ENCODE measurements at places on chromosomes 5 and 9.

- DNase-seq, result no peak
Measured at GRCh38 chr5:165786073-165786472, 2280.7 kb downstream of the MAT2B start.

DNA sequence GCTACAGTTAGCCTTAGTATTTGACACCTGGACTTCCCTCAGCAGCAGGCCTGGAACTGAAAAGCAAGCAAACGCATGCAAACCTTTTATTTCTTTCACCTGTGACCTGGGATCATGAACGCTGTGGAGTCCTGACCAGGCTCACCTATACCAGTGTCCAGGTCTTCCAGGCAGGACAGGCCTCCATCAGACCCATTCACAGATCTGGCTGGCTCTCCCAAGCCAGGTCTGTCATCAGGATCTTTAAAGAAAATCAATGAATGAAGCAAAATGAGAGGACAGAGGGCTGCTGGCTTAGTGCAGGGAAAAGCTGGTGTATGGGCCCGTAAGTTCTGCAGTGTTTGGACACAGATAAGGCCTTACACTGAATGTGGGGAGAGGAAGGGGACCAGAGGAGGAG lies 96.3 kb upstream of the CPEB4 start:
- no peak for DNase-seq

- DNase-seq, result no peak
Measured at GRCh38 chr5:102539562-102539961, 40.8 kb upstream of the SLCO6A1 start.

- no peak for DNase-seq
Measured at GRCh38 chr9:123998970-123999621, 12.5 kb upstream of the LHX2 start.

- DNase-seq, result no peak
Measured at GRCh38 chr9:4828761-4829160, 36.0 kb downstream of the RCL1 start.

GRCh38 chr9:115415450-115415849 lies 297.5 kb upstream of the TNC start:
- no peak for DNase-seq

DNA sequence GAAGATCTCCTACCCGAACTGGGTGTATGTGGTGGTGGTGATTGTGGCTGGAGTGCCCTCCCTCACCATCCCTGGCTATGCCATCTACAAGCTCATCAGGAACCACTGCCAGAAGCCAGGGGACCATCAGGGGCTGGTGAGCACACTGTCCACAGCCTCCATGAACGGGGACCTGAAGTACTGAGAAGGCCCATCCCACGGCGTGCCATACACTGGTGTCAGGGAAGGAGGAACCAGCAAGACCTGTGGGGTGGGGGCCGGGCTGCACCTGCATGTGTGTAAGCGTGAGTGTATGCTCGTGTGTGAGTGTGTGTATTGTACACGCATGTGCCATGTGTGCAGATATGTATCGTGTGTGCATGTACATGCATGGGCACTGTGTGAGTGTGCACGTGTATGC lies 3.5 kb upstream of the SLC6A18 start:
- no peak for DNase-seq

DNA sequence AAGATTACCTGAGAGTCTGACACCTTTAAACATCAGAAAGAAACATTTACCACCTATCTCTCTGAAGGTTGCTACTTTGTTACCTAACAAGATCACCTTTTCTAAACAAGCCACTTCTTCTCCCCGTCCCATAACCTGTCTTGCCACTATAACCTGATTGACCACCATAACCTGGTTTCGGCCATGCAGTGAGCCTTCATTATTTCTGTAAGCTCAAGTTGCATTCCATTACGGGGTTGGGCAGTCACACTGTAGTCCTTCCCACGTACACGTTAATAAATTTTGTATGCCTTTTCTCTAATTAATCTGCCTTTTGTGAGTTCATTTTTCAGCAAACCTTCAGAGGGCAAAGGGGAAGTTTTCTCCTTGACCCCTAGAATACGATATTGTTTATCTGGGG lies 28.0 kb upstream of the CCNG1 start:
- no peak for DNase-seq

DNA sequence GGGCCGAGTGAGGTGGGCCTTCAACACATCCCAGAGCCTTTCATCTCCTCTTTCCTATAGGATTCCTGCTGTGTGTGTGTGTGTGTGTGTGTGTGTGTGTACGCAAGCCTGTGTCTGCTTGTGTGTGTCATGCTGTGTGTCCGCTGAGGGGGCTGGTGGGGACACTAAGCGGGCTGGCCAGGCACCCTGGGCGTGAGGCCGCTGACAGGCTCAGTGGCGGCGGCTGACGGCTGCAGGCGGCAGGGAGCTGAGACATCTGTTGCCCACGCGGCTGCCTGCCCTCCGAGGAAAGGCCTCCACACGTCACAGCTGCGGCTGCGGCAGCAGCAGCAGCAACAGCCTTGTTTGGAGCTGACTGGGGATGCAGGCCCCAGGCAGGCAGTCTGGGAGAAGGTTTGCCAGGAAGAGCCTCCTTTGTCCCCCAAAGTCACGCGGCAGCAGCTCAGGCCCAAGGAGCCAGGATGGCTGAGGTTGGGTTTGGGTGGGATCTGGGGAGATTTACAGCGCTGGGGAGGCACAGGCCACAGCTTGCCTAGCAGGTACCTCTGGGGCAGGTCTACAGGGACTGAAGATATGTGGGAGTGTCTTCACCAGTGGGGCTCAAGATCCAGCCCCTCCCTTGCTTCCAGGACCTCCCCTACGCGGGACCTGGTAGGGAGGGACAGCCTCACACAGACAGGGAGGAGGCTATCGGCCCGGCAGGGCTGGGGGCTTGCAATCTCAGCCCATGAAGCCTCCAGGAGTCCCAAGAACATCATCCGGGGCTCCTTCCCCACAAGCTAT lies 1.8 kb downstream of the PDLIM4 start:
- DNase-seq, result no peak

DNA sequence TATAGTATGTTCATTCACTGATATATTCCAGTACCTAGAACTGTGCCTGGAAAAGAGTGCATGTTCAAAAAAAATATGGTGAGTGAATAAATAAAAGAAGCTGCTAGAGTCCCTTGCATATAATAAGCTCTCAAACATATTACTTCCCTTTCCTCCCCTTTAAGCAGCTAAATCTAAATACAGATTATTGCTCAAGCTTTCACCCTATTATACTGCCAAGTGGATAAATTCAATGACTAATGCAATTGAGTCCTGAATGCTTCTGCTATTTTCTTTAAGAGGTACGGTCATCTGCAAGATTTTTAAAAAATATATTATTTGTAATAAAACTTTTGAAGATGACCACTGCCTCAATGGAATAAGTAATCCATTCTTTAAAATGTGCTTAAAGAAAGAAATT lies 248.4 kb downstream of the PLK2 start:
- no peak for DNase-seq

DNA sequence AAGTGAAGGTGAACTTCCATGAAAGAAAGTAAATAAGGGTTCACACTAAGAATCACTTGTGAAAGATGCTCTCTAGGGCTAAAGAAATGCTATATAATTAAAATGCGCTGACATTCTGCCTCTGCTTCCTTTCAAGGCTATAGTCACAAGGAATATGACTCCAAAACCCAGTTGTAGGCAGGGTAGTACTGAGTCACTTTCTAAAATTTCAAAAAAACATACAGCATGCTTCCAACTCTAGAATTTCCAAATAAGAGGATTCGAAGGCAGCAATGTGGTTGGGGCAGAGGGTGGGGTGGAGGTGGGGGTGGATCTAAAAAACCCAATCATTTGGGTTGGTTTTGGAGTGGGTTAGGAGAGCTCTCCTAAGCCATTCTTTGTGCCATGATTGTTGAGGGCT lies 84.6 kb downstream of the HMHB1 start:
- no peak for DNase-seq

DNA sequence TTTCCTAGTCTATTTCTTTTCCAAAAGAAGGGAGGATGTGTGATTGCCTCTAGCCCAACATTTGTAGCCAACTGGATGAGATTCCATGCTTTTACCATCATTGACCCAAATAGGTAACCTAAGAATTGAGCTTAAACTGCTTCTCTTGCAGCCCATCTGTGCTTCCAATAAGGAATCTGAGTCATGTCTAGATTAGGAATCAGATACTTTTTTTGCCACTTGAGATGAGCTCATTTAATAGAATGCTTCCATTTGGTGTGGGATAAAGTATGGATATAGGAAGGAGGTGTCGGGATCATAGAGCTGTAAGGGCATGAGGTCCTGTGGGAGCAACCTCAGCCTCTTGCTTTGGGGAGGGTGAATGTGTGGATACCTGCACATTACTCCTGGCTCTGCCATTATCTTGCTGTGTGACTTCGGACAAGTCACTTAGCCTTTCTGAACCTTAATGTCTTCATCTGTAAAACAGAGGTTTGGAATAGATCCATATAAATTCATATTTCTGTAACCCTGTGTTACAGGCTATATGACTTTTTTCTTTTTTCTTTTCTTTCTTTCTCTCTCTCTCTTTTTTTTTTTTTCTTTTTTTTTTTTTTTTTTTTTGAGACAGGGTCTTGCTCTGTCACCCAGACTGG lies 56.2 kb downstream of the MAP1B start:
- DNase-seq, result no peak

DNA sequence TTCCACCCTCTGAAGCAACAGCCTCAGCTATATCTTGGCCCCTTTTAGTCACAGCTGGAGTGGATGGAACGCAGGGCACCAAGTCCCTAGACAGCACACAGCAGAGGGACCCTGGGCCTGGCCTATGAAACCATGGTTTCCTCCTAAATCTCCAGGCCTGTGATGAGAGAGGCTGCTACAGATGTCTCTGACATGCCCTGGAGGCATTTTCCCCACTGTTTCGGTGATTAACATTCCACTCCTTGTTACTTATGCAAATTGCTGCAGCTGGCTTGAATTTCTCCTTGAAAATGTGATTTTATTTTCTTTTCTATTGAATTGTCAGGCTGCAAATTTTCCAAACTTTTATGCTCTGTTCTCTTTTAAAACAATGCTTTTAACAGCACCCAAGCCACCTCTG lies 384.8 kb downstream of the PRR16 start:
- peak; percentile 81 for DNase-seq

DNA sequence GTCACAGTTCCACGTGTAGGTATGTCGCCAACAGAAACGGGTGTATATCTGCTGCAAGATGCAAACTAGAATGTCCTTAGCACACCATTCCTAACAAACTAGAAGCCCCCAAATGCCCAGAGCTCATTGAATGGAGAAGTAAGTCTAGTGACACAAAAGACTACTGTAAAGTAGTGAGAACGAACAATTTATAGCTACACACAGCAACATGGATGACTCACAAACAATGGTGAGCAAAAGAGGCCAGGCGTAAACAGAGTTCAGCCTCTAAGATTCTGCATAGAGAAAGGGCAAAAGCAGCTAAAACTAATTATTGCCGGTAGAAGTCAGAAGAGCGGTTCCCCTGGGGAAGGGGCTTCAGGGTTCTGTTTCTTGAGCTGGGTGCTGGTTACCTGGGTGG lies 74.7 kb downstream of the AMBP start:
- no peak for DNase-seq

DNA sequence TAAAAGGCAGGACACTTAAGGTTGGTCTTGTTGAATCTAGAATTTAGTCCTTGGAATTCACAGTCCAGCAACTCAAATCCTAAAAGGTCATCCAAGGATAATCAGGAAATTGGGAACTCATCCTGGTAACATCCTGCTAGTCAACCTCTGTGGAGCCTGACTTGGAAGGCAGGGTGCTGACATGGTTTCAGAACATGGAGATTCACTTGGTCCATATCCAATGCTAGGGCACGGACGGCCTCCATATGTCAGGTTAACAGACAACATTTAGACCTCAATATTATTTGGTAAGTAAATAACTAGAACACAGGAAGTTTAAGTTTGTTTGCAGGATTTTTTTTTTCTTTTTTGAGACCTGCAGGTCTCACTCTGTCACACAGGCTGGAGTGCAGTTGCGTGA lies 783 bp upstream of the DNAH5 start:
- no peak for DNase-seq

GRCh38 chr5:140367256-140368013 lies 7.4 kb downstream of the SLC4A9 start:
- no peak for DNase-seq

DNA sequence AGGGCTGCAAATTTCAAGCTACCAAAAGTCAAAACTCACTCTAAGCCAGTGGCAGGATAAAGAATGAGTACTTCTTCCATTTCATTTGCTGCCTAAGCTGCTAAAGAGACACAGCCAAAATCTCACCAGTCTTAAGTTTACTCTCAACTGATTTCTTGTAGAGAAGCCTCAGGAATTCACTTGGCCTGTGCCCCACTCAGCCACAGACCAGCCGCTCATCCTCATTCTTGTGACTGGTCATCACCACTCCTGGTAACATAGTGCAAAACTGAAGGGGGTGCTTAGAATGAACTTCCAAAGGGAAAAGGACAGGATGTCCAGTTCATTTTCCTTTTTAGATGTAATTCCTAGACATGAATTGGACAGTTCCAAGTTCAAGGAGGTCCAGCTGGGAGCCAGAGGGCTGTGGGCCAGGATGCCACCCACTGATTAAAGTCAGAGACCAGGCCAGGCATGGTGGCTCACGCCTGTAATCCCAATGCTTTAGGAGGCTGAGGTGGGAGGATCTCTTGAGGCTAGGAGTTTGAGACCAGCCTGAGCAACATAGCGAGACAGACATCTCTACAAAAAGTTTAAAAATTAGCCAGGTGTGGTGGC lies 72.7 kb upstream of the RANBP3L start:
- no peak for DNase-seq

DNA sequence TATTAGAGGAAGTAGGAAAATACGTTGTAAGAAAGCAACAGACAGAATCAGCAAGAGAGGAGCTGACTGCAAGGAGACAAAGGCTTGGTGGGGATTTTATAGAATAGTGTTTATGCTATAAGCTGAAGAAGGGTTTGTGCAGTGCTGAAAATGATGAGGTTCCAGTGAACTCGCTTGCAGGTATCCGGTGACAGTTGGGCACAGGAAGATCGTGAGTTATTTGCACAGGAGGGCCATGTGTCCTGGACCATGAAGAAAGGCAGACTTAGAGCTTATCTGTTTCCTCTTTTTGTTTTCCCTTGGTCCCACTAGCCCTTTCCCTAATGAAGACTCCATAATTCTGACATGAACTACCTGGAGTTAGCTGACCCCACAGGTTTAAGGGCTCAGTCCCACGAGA lies 61.4 kb downstream of the NXNL2 start:
- DNase-seq, result no peak

GRCh38 chr5:78626009-78626571 lies 22.5 kb downstream of the LHFPL2 start:
- no peak for DNase-seq

- DNase-seq, result no peak
Measured at GRCh38 chr5:130868186-130868840, 296.7 kb downstream of the HINT1 start.

DNA sequence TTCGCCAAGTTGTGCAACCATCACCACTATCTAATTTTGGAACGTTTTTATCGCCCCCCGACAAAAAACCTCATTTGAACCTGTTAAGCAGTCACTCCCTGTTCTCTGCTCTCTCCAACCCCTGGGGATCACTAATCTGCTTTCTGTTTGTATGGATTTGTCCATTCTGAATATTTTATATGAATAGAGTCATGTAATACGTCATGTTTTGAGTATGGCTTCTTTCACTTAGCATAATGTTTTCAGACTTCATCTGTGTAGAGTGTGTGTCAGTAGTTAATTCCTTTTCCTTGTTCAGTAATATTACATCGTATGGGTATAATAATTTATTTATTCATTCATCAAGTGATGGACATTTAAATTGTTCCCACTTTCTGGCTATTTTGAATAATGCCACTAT lies 232.2 kb downstream of the SMARCA2 start:
- DNase-seq, result no peak

GRCh38 chr9:90029996-90030395 lies 425.2 kb downstream of the GADD45G start:
- no peak for DNase-seq

All from SK-N-MC (cell line).